ENCODE measurements at places on chromosomes 4 and X.
A peak's percentile ranks its signal among the peaks of the same experiment; 100 is the strongest.

DNA sequence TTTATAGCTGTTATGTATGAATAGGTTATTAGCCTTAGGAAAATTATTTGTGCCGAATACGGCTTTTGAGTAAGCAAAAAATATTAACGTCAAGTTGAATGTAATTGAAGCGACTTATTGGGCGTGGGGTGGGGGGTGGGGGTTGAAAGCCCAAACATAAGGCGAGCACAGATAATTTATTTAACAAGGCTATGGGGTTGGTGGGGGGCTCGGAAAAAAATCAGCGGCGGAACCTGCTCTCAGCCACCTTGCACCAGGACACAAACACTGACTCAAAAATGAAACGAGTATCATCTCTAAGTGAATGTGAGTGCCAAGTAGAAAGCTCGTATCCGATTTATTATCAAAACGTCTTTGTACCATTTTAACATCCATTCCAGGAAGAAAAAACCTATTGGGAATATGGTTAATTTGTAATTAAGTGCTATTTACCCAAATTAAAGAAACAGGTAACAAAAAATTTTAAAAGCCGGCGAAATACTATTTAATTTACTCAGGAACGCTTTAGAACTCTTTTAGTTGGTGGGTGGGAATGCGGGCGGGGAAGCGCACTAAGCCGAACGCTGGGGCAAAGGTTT, 902 bp upstream of the LARP1B start:
- no peak for DNase-seq

GRCh38 chr4:115489279-115489678, 375.9 kb upstream of the NDST4 start:
- no peak for DNase-seq

DNA sequence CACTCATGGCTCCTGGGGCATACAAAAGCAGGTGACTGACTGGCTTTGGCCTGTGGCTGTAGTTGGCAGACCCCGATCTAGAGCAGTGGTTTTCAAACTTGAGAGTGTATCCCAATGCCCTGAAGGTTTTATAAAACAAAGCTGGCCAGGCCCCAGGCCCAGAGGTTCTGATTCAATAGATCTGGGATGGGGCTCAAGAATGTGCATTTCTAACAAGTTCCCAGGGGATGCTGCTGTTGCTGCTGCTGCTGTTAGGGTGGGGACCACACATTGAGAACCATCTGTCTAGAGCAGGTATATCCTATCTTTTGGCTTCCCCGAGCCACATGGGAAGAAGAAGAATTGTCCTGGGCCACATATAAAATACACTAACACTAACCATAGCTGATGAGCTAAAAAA, 7.3 kb downstream of the AIFM1 start:
- no peak for DNase-seq

DNA sequence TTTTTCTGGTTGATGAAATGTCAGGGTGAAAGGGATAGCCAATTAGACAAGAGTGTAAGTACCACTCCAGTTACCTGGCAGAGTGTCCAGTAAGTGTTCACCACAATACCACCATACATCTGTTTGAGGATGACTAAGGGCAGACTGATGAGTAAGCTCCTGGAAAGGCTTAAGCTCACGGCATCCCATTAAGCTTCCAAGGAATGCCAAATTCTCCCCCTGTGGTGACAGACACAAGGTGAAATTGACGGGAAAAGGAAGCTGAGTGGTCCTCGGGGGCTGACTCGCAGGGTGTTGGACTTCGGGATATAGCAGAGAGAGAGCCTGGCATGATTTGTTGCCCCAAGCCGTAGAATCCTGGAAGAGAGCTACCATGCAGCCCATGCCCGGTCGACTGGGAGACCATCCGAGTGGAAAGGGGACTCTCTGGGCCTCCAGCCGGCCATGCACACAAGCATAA, 7.6 kb upstream of the BST1 start:
- DNase-seq, result no peak

GRCh38 chr4:183984566-183984965, 79.5 kb downstream of the STOX2 start:
- DNase-seq, result no peak

GRCh38 chr4:41216294-41217019, 2.1 kb upstream of the APBB2 start:
- DNase-seq, result peak; percentile 55

DNA sequence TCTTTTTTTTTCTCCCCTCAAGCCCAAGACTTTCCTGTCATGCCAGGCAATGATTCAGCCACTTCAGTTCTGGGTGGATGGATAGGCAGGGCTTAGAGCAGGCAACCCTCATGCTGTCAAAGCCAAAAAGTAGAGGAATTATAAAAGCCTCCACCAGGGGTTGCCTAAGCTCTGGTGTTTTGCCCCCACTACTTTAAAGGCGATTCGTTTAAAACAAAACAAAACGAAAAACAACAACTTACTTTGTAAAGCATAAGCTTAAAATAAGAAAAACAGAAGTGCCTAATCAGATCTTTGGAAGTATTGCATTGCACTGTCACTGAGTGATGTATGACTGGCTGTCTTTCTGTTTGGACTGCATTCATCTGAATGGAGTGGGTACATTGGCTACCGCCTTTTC, 5.3 kb upstream of the IDS start:
- DNase-seq, result no peak

- no peak for DNase-seq
These were observed 33.7 kb downstream of the HTT start for GRCh38 chr4:3108211-3108610.

GRCh38 chrX:40855411-40855810, 120.1 kb upstream of the MED14 start:
- no peak for DNase-seq

GRCh38 chr4:131764730-131765129, 1384.4 kb upstream of the PCDH10 start:
- DNase-seq, result no peak

DNA sequence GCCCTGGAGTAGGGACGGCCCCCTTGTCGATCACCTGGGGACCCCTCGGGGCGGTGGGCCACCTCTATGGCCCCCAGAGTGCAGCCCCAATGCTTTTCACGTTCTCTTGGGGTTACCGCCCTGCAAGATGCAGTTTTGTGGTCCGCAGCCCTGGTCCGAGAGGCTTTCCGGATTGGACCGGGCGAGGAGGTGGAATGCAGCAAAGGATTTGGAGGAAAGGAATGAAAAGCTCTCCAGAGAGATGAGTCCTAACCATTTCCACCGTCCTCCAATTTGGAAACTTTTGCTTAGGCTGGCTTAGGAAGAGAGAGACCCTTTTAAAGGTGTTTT, 601 bp downstream of the SLC25A43 start:
- no peak for DNase-seq

- no peak for DNase-seq
These were observed 255.3 kb downstream of the RAPGEF2 start for GRCh38 chr4:159358226-159358625.

DNA sequence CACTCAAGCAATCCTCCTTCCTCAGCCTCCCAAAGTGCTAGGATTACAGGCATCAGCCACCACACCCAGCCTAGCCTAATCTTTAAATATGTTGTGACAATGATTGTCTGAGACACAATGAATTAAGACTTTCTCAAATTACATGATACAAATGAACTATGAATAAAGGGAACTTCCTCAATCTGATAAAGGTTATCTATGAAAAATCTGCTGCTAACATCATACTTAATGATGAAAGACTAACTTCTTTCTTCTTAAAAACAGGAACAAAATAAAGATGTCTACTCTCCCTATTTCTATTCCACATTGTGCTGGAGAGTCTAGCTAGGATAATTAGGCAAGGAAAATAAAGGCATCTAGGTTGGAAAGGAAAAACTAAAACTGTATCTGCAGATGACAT, 60.0 kb downstream of the PDHA1 start:
- no peak for DNase-seq

DNA sequence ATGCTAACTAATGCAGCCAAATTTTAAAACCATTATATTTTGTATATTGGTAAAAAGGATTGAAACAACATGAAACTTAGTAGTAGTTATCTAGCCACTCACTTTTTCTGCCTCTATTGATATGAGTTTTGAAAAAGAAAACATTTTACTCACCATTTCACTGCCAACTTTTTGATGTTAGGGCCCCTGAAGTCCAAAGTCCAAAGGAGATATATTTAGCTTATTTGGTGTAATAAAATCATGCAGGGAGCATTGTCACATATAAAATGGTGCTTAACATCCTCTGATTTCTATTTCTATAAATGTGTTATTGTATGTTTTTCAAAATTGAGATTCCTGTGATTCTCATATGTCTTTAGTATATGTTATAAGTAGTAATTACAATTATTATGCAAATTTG, 24.5 kb upstream of the CXCL3 start:
- DNase-seq, result no peak

DNA sequence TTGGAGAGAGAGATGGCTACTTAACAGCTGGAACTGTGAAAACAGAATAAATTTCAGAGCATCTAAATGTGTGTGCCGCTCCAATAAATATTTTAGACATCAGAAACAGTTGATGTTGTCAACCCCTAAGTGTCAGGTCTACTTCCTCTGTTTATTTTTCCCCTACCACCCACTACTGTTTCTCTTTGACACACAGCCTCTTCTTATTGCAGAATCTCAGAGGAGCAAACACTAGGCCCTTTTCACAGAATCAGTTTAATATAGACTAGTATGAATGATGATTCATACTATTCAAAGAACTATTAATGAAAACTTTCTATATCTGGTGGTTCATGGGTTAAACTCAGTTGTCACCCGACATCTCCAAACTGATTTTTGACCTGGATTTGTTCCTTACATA, 33.9 kb downstream of the NAA11 start:
- DNase-seq, result no peak

GRCh38 chr4:41360921-41361793, 104.4 kb downstream of the UCHL1 start:
- DNase-seq, result no peak

- DNase-seq, result no peak
These were observed 70.7 kb downstream of the LEF1 start for GRCh38 chr4:108097990-108098553.

GRCh38 chr4:185101354-185101890, 41.6 kb upstream of the SLC25A4 start:
- DNase-seq, result no peak

- no peak for DNase-seq
These were observed 24.4 kb upstream of the RP2 start for GRCh38 chrX:46812445-46812844.

- no peak for DNase-seq
These were observed 577.2 kb upstream of the HTR2C start for GRCh38 chrX:114006664-114007063.

- DNase-seq, result no peak
These were observed 175.4 kb downstream of the FAT4 start for GRCh38 chr4:125489952-125490690.

DNA sequence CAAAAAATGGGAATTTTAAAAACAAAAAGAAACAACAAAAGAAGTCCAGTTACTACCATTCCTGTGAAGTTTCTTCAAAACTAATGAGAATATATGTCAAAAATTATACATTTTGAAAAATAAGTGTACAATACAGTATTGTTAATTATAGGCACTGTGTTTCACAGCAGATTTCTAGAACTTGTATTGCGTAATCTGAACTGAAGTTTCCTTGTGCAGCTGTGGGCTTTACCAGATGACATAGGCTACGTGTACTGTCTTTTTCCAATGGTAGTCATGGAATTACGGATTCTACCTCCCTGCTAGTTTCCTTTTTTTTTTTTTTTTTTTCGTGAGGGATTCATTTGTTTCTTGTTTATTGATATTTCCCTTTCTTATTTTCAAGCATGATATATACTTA, 113.8 kb upstream of the GABRA2 start:
- DNase-seq, result no peak

DNA sequence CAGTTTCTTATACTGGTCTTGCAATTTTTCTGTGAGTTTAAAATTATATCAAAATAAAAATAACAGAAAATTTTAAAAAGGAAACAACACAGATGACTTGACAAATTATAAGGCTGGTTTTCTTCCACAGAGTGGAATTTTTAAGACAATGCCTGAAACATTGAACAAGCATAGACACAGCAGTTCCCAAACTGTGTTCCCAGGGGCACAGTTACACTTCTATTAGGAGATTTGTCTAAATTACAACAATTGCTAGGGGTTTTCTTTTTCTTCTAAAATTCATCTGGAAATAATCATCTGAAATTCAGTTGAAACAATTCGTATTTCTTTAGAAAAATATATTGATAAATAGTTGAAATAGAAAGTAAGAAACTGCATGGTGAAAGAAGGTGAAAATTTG, 26.2 kb downstream of the PDE5A start:
- DNase-seq, result no peak

GRCh38 chrX:41722214-41722613, 1.8 kb upstream of the GPR82 start:
- no peak for DNase-seq

- no peak for DNase-seq
These were observed 51.9 kb downstream of the NAA11 start for GRCh38 chr4:79273915-79274314.

DNA sequence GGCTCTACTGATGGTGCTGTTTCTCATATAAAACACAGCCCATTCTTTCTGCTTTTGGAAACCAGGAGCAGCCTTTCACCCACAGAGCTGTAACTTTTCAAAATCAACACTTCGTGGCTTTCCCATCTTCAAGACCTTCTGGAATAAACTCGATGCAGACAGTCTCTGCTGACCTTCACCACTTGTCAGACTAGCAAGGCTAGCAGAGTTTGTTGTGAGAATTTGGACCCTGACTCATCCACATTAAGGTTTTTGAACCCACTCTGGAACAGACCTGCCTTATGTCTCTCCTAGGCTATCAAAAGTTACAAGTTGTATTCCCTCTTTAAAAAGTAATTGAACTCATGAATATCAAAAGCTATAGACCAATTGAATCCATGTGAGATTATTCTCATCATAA, 88.6 kb downstream of the MAML3 start:
- no peak for DNase-seq

DNA sequence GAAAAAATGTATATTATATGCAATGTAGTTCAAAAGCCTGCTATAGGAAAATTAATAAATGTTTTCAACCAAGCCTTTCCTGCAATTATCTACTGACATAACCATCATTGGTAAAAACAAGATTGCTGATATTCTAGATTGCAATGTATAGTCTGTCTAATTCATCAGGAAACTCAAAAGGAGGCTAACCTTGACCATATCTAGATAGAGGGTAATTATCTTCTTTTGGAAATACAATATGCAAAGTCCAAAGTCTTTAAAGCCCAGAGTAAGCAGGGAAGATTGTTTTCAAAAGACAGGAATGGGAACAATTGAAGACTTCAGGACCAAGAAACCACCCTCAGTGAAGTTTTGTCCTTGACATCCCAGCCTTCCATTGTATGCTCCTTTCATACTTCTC, 123.1 kb upstream of the GLRA2 start:
- no peak for DNase-seq

DNA sequence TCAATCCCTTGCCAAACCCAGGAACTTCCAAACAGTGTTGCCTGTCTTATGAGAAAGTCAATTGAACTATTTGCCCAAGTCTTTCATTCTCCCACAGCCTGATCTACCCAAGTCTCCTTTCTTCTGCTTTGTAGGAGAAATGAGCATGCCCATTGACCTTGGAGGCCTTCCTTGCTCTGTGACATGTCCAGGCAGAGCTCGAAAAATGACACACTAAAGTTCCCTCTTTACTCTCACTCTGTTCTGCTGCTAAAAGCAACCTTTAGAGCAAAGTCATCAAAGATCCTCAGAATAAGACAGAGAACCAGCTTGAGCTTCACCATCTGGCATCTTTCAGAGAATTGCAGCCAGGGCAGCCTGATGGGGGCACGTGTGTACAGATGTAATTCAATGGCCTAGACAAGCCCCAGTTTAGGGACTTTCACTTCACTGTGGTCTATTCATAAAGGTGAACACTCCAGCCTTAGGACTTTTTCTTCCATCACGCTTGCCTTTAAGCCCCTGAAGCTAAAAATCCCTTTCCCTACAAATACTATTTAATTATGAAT, 136.4 kb downstream of the AMELX start:
- no peak for DNase-seq
